Thoracic aorta (tissue), 2 donors: ENCODE measurements at places on chromosomes 16 and 17.

GRCh38 chr16:55944377-55944802 lies 69.2 kb upstream of the CES5A start:
- peak; percentile 8 for DNase-seq

DNA sequence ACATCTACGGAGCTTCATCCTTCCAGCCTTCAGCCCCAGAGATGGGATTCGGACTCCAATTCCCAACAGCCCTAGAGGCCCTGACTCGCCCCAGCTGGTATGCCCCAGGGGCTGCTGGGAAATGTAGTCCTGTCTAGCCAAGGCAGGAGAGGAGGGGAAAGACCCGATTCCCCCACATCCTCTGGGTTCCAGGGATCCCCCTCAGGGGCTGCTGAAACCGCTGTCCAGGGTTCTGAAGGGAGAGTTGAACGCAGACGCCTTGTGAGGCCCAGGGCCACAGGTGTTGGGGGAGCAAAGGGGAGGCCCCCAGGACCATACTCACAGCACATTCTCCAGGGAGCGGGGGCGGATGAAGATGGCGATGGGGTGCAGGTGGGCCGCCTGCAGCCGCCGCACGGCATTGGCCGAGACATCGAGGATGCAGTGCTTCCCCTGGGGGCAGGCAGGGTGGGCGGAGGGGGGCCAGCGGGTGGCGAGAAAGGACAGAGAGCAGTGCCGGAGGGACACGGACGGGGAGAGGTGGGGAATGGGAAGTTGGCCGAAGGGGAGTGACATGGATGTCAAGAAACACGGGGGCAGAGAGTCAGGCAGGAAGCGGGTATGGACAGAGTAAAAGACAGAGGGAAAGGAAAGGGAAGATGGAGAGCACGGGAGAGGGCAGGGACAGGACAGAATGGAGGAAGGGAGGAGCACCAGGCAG lies 12.6 kb upstream of the ASGR1 start:
- DNase-seq: no peak

DNA sequence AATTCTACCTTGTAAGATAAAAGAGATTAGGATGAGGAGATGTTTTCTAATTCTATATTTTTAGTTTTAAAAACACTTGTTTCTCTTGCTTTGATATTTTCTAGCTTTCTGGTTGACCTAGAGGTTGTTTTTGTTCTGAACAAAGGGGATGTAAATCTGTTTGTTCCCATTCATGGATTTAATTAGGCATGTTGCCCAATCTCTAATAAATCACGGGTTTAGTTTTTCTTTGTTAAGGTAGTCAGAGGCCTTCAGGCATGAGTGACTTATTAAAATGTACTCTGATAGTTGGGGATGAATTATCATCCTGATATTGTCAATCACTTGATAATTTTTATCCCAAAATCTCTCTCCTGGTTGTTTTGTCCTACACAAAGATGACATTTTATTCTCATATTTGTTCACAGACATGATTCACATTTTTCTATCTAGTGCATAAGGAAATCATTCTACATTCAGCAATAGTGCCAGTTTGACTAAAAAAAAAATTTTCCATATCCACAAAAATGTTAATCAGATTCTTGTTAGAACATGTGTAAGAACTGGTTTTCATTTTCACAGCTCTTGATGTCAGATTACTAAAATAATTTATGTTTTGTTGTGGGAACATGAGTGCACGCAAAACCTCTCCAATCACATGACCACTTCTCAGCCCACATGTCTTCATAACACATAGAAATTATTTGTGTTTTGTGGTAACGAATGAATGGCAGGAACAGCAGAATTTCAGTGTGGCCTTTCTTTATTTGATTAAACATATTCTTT lies 95.7 kb upstream of the AKTIP start:
- DNase-seq: no peak

DNA sequence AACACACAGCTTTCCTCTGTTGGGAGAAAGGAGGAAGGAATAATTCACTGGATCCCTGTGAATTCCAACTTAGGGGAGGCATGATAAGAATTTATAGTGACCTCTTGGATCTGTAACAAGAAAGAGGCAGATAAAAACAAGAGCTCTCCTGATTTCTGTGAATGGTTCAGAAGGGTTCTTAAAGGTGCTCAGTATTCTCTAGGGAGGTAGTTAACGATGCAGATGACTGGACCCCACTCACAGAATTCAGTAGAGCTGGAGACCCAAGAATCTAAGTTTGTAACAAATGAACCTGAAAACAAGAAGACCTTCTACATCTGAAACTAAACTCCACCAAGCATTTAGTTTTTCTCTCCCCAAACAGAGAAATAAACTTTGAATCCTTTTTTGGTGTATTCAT lies 8.6 kb downstream of the ZNRF1 start:
- no peak for DNase-seq

GRCh38 chr17:82121660-82122629 lies 23.9 kb upstream of the FASN start:
- DNase-seq: no peak

GRCh38 chr16:81894592-81894991 lies 115.5 kb downstream of the PLCG2 start:
- DNase-seq: no peak

GRCh38 chr16:22691335-22691734 lies 122.6 kb upstream of the HS3ST2 start:
- no peak for DNase-seq

DNA sequence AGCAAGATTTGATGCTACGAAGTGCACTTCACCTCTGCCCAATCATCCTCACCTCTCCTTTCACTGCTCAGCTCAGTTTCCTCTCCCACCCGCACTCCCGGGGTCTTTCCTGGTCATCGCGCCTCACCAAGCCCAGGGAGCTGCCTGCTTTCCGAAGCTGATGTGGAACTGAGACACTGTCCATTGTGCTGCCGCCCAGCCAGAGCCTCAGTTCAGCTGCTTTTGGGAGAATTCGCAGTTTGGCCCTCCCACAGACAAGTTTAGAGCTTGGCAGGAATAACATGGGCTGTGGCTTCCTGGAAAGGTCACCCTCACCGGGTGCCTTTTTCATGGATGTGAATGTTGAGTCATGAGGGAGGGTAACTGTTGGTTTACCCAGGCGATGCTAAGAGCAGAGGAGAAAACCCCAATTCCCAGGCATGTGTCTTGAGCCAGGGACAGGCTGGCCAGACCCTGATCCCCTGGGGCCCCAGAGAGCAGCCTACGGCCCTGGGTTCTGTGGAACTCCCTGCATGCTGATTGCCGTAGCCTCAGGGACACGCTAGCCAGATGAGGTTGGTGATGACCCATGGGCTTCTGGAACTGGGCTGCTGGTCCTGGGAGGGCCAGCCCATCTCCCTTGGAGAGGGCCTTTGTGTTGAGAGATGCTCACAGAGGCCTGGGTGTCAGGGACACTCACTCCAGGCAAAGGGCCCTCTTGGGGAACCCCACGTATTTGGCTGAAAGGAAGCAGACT lies 1687.5 kb downstream of the TP53TG3F start:
- no peak for DNase-seq

DNA sequence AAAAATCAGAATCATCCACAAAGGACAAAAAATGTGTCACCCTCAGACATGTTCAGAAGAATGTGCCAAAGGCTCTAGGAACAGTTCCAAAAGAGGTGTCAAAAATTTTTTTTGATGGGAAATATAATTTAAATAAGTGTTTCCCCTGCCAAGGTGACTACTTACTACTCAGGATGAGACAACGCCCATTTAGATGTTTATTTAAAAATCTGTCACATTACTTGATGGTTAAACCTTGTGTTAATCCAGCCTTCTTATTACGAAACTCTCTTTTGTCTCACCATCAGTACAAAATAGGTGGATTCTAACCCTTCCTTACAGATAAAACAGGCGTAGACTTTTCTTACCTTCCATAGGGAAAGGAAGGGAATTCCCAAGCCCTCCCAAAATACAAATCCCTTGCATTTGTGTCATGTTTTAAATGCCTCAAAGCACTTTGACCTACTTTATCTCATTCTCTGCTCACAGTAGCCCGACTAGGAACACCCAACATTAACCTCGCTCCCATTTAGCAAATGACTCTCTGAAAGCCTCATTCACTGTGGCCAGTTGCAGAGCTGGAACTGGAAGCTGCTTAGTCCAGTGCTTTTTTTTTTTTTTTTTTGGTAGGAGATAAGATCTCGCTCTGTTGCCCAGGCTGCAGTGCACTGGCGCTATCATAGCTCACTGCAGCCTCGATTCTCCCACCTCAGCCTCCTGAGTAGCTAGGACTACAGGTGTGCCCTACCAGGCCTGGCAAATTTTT lies 5.8 kb upstream of the GNA13 start:
- no peak for DNase-seq

- no peak for DNase-seq
Measured at GRCh38 chr17:13616031-13616430, 14.3 kb upstream of the HS3ST3A1 start.

DNA sequence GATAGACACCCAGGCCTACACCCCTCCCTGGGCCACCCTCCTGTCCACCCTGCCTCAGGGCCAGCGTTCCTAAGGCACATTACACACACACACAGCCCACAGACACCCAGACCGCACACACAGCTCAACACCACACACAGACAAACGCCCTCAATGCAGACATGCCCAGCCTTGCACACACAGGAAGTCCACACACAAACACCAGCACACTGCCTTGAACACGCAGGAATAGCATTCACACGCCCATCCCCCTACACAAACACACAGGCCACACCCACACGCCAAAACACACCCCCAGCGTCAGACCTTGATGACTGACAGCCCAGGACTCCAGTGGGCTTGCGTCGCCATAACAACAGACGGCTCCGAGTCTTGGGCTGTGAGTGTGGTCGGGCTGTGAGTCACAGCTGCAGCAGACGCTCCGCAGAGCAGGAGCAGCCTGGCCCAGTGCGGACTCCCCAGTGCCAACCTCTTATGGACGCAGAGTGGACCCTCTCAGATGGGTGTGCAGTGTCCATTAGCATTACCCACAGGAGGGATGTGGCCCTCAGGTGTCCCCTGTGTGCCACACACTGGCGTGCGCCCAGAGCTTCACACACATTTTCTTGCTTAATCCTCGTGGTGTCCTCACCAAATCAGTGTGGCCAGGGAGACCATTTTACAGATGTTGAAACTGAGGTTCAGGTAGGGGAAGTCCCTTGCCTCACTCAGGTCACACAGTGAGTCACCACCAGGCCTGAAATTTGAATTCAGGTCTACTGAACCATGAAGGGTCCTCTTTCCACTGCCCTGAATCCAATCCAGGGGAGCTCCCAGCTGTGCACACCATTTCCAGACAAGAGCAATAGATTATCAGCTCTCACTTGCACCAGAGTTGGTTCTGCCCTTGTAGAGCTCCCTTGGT lies 17.8 kb upstream of the RAI1 start:
- DNase-seq: peak; percentile 30

DNA sequence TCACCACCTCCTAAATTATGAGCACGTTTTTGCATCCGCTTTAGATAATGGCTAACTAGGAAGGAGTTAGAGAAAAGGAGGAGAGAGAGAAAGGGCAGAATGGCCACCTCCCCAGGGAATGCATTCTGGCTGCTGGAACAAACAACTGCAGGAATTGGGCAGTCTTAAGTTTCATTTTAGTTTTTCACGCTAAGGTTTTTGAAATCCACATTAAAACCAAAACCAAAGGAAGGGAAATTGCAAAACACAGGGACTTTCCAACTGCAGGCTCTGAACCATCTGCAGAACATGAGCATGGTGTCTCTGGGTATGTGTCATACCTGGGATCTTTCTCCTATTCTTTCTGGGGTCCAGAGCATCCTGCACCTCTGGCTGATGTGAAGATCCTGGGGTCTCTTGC lies 12.1 kb upstream of the CCL8 start:
- DNase-seq: no peak

- no peak for DNase-seq
Measured at GRCh38 chr17:79080349-79080748, 5.7 kb downstream of the ENGASE start.

DNA sequence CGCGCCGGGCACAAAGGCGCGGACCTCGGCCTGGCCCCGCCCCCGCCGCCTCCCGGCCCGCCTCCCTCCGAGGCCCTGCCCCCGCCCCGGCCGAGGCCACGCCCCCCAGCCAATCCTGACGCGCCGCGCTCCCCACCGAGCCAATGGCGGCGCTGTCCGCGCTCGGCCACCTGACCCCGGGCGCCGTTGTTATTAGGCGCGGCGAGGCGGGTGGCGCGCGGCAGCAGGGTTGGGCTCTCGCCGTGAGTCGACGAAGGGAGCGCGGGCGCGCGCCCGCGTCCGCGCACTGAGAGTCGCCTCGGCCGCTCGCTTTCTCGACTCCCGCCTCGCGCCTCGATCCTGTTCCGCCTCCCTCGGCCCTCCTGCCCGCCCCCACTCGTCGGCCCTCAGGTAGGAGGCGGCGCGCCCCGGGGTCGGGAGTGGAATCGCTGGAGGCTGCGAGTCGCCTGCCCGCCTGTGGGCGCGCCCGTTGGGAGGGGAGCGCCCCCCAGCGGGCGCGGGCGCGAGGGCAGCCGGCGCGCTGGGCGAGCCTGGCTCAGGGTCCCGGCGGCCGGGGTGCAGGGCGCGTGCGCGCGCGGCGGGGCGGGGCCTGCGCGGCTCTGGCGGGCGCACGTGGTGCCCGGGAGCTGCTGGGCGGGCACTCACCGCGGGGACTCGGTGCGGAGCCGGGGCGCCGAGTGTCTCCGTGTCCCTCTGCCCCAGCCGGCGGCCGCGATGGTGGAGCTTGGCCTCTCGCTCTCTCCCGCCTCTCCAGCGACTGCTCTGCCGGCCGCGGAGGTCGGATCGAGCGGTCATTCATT lies 405 bp upstream of the CBLN1 start:
- DNase-seq: no peak

- DNase-seq: no peak
Measured at GRCh38 chr17:80191192-80191591, 21.4 kb downstream of the CARD14 start.

GRCh38 chr17:39777534-39778365 lies 40.0 kb downstream of the GRB7 start:
- no peak for DNase-seq

DNA sequence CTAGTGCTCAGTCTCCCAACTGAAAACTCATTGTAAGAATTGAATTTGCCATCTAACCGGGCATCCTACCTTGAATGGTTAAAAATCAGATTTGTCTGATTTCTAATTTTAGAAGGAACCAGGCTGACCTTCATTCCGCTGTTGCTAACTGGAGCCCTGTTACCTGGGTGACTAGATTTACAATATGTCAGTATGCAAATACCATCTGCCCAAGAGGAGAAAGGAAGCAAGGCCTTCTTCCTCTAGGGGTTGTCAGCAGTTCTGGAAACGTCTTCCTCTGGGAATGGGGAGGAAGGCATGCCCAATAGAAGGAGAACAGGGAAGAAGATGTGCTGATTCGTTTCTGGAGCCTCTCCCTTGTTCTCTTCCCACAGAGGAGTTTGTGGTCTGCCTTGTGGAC lies 137.9 kb downstream of the PITPNC1 start:
- DNase-seq: no peak
